CD4-positive, alpha-beta T cell (primary cell): ENCODE measurements at places on chromosomes 11 and 22. TPM values are rescaled to one million over a fixed set of nuclear protein-coding genes. Genes with fewer than 3 reads are reported as not detected.

GRCh38 chr11:120022617-120023016 lies 115.3 kb downstream of the TRIM29 start:
- DNase-seq = no peak

DNA sequence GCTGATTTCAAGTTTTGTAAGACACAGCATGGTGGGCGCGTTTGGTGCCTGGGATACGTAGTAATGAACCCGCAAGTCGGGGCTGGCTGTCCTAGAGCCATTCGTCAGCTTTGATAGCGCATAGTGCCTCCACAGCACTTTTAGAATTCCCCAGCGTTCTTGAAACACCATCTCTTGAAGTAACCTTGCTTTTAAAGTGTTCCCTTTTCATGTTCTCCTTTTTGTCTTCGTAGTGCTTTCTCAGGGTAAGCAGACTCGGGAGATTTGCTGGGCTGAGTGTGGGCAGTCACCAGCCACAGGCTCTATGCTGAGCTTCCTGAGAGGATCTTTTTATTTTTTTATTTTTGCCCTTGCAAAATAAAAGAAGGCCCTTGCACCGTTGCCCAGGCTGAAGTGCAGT lies 39.6 kb upstream of the CTTN start:
- no peak for DNase-seq

DNA sequence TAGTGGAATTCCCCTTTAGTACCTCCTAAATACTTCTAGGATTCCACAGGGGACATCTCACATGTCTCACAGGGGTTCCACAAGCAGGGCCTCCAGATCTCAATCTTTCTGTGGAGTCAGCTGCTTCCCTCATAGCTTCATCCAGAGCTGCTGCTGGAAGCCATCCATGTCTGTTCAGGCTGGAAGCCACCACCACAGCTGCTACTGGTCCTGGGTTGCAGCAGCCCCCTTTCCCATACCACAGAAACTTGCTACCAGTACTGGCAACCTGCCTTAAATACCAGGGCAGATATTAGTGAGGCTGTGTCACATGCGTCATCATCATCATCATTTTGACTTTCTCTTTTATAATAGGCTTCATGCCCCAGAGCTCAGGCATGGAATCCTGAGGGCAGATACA lies 242.7 kb upstream of the NCAM1 start:
- no peak for DNase-seq

DNA sequence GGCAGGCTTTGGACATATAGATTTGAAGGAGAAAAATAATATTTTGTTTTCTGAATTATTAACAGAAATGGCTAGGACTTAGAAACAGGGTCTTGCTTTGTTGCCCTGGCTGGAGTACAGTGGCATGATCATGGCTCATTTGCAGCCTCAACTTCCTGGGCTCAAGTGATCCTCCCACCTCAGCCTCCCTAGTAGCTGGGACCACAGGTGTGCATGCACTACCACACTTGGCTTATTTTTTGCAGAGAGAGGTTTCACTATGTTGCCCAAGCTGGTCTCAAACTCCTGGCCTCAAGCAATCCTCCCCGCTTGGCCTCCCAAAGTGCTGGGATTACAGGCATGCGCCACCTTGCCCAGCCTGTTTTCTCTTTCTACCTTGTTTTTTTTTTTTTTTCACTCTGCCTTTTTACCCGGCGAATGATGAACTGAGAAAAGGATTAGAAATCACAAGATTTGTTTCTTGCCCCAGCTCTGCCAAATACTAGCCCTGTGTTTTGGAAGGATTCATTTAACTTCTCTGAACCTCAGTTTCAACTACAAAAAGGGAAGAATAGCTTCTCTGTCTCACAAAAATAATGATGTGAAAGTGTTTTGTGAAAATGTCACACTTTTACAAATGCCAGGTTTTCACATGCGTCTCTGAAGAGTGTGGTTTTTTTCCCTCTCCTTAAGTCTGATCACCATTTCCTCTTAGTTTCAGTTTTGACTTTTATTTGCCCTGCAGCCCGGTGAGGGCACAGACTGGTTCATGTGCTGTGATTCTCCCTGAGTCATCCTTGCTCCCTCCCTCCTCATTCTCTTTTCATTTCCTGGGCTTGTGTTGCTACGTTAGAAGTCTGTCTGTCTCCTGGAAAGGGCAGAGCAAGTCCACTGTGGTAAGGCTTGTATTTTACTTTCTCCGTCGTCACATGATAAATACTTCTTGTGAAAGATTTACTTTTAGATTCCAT lies 67.7 kb downstream of the BCL2L13 start:
- peak; percentile 59 for DNase-seq

DNA sequence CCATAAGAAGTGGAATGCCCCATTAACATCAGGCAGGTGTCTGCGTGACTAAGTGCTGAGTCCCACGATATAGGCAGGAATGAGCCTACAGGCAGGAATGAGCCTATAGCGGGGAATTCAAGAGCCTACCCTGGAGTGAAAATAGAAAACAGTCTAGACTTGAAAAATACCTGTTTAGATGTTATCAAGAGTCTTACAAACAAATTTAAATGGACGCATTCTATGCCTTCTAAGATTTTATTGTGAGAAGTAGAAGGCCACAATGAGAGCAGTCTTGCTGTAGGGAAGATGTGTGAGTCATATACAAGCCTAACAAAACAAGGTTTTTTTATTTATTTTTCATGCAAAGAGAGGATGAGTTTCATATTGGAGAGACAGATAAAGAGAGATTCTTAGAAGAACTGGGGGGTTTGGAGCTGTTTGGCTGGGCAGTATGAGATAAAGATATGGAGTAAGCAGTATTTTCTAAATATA lies 200.8 kb upstream of the ZC3H12C start:
- DNase-seq = no peak

DNA sequence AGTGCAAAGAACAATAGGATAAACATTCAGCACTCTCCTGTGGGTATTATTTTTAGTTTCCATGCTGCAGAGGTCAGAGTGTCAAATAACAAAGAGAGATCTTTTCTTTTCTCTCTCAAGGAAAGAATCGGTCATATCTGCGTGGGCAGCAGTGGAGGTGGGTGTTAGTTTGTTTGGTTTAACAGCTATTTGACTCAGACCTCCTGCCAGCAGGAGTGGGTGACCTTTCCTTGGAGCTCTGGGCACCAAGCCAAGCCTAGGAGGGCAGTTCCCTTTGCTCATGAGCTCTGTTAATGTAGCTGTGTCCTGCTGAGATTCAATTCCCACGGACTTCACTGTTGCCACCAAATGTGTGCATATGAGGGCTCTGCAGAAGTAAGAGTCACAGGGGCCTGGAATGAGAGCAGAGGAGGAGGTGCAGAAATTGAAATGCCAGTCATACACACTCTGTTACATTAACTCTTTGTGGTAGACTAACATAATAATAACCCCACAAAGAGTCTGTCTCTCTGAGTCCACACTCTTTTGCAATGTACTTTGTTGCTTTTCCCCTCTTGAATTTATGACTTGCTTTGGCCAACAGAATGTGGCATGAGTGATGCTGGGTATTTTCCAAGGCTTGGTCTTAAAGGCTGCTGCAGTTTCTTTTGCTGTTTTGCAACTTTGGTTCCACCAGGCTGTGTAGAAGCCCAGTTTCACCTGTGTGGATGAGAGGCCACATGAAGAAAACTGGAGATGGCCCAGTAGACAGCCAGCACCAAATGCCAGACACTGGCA lies 76.0 kb upstream of the GRK3 start:
- no peak for DNase-seq

- peak; percentile 67 for DNase-seq
Measured at GRCh38 chr11:4090258-4090657, 4.3 kb upstream of the RRM1 start.

- DNase-seq = peak; percentile 73
Measured at GRCh38 chr22:29072193-29072978, 449 bp upstream of the KREMEN1 start.

DNA sequence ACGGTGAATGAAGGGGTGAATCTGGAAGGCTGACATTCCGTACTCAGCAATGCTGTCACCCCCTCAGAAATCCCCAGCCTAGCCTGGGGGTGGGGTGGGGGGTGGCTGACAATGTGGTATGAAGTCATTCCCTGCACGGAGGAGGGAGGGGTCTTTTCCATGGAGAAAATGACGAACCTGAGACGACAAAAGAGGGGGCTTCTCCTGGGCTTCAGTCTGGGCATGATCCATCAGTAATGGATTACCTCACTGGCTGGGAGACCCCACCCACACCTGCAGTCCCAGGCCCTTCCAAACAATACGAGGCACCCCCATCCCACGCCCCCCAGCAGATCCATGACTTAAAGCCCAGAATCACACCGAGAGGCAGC lies 1.0 kb downstream of the KIAA0930 start:
- no peak for DNase-seq

GRCh38 chr11:61534933-61535839 lies 26.6 kb downstream of the LRRC10B start:
- DNase-seq = no peak

GRCh38 chr22:46638601-46639431 lies 18.6 kb downstream of the GRAMD4 start:
- DNase-seq = no peak

- peak; percentile 64 for DNase-seq
Measured at GRCh38 chr11:128470081-128470480, 117.3 kb downstream of the ETS1 start.

GRCh38 chr11:122422682-122423081 lies 232.8 kb upstream of the UBASH3B start:
- no peak for DNase-seq

- no peak for DNase-seq
Measured at GRCh38 chr11:123892031-123892430, 6.6 kb upstream of the TMEM225 start.

- DNase-seq = no peak
Measured at GRCh38 chr11:107538239-107538638, 27.3 kb downstream of the ALKBH8 start.

- no peak for DNase-seq
Measured at GRCh38 chr22:45397806-45398205, 15.6 kb downstream of the SMC1B start.

- no peak for DNase-seq
Measured at GRCh38 chr11:117232911-117233409, 489 bp downstream of the RNF214 start.

- no peak for DNase-seq
Measured at GRCh38 chr11:115535781-115536180, 31.6 kb upstream of the CADM1 start.

DNA sequence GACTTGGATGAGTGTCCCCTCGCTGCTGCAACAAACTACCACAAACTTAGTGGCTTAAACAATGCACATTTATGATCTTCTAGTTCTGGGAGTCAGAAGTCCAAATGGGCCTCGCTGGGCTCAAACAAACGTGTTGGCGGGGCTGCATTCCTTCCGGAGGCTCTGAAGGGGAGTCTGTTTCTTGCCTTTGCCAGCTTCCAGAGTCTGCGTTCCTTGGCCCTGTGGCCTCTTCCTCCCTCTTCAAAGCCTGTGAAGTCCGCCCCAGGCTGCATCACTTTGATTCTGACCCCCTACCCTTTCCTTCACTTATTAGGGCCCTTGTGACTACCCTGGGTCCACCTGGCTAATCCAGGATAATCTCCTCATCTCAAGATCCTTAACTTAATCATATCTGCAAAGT lies 80.3 kb upstream of the NECTIN1 start:
- no peak for DNase-seq

DNA sequence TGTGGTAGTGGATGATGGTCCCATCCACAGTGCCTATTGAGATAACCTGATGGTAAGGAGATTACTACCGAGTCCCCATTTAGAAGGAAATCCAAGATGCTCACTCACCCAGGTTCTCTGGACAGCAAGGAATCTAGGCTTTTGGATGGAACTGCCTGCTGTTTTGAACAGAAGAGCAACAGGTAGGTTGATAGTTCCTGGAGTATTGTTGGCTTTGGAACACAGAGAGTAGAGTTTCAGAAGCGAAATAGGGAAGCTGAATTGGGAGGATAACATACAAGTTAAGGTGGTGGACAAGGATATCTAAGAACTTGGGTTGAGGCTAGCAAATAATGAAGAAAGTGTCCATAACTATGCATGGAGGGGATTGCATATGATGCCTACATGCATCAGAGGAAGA lies 27.6 kb downstream of the SLC22A6 start:
- DNase-seq = no peak

DNA sequence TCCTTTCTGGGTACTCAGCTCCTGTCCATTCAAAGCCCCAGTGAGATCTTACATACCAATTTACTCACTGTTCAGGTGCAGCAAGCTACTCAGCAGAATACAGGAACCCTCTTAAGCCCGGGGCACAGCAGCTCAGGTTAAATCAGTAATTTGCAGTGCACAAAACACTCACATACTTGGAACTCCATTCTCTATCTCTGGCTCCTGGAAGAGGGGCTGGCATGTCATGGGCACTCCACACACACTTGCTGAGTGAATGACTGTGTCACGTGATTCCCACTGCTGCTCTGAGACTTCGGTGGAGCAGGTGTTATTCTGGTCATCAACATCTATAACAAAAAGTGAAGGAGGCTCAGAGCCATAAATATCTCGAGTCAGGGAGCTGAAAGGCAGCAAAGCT lies 157.3 kb upstream of the BDNF start:
- no peak for DNase-seq

DNA sequence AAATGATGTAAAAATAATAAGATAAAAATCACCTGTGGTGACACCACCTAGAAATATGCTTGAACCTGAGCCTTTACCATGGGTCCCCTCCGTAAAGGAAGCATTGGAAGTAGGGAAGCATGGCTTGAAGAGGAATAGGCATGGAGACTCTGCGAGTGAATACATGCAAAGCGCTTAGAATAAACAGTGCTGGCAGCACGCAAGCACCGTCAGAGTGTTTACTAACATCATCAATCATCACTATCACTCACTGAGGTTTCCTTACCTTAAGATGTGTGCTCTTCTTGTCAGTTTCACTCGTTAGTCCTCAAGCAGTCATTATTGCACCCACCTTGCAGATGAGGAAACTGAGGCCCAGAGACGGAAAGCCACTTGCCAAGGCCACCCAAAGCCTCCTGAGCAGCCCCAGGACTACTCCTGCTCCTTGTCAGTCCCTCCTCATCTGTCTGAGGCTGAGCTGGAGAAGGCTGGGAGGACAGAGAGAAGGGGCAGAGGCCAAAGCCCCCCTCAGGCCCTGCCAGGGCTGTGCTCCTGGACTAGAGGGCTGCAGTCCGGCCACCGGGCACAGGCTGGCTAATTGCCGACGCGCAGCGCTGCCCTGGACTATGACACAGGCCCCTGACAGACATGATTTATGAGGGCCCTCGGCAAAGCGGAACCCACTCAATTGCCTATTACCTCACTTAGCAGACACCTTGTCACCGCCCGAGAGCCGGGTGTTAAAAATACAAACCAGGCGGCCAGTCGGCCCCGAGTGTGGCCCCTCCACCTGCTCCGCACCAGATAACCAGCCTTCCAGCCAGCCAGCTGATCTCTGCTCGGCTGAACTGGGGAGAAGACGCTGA lies 168.9 kb downstream of the MN1 start:
- no peak for DNase-seq

The MS4A1 gene
- total RNA-seq = 0.82 TPM

The OSBP2 gene
- total RNA-seq = 1.6 TPM

The TRIM22 gene
- total RNA-seq = 198 TPM

The PRG2 gene
- total RNA-seq = 0.53 TPM

The ZP1 gene
- not detected for total RNA-seq

The VPREB1 gene
- not detected for total RNA-seq
